Non-pigmented ciliary epithelial cell (primary cell): ENCODE measurements at places on chromosomes 16 and 17.

- DNase-seq, result peak; percentile 55
Observed at GRCh38 chr17:63356337-63356757, 89.8 kb downstream of the CYB561 start.

- no peak for DNase-seq
Observed at GRCh38 chr17:28949185-28950016, 1.9 kb downstream of the PHF12 start.

- DNase-seq, result no peak
Observed at GRCh38 chr17:11882716-11883115, 114.6 kb downstream of the ZNF18 start.

GRCh38 chr17:58345500-58345899, 6.5 kb downstream of the SUPT4H1 start:
- DNase-seq, result no peak
